Stimulated activated CD8-positive, alpha-beta memory T cell treated with anti-CD3 and anti-CD28 coated beads, Interleukin-4, amount 100 ng/mL, for 4 hours (primary cell): ENCODE measurements at places on chromosomes 4 and X.

GRCh38 chr4:123419885-123420755 lies 23.5 kb downstream of the SPRY1 start:
- DNase-seq, result no peak

GRCh38 chr4:46503739-46504138 lies 113.8 kb upstream of the GABRA2 start:
- DNase-seq, result no peak

DNA sequence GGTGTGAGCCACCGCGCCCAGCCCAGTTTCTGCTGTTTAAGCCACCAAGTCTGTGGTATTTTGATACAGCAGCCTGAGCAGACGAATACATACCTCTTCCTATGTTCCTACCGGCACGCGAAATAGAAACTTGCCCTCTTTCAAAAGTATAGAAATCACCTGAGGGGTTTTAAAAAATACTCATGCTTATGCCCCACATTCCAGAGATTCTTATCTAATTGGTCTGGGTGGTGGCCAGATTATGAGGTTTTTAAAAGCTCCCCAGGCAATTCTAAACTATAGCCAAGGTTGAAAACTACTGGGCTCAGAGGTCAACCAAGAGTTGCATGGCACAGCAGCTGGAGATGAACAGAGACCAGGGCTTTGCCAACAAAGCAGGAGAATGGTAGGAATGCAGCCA lies 24.9 kb upstream of the HUWE1 start:
- DNase-seq, result no peak

GRCh38 chr4:158948071-158948470 lies 154.8 kb upstream of the RAPGEF2 start:
- DNase-seq, result no peak

GRCh38 chrX:41518841-41519220 lies 71.7 kb downstream of the NYX start:
- no peak for DNase-seq

DNA sequence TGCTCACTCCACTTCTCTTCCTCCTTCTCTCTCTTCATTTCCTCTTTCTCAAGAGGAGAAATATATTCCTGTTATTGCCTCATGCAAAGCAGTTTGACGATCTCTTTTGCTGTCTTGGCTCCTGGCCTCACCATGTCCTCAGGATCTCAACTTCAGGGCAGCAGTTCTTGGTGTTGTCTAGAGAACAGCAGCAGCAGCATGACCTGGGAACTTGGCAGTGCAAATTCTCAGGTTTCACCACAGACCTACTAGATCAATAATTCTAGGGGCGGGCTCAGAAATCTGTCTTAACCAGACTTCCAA lies 193.4 kb upstream of the EDNRA start:
- no peak for DNase-seq

DNA sequence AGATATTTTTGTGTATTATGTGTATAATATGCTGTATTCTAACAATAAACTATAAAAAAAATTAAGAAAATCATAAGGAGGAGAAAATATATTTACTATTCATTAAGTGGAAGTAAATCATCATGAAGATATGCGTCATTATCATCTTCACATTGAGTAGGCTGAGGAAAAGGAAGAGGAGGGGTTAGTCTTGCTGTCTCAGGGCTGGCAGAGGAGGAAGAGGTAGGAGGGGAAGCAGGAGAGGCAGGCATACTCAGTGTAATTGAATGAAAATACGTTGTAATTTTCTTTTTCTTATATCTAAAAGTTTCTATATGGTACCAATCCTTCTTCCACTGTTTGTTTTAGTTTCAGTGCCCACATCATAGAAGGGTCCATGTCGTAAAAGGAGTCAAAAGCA lies 9.8 kb upstream of the TMEM185A start:
- no peak for DNase-seq

DNA sequence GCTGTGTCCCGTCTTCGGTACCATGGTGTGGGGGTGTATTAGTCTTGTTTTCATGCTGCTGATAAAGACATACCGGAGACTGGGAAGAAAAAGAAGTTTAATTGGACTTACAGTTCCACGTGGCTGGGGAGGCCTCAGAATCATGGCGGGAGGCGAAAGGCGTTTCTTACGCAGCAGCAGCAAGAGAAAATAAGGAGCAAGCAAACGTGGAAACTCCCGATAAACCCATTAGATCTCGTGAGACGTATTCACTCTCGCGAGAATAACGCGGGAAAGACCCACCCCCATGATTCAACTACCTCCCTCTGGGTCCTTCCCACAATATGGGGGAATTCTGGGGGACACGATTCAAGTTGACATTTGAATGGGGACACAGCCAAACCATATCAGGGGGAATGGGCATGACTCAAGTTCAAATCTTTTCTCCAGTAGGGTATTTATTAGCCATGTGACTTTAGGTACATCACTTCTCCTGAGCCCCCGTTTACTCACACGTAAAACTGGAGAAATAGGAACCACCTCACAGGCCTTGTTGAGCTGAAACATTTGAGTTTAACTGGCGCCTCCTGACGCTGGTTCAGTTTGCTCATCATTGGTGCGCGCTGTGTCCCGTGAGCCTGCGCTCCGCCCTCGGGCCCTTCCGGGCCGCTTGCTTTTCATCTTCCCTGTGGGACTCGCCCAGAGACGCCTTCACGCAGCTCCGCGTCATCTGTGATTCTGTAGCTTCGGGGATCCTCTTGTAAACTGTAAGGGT lies 35.5 kb upstream of the FAT1 start:
- no peak for DNase-seq

DNA sequence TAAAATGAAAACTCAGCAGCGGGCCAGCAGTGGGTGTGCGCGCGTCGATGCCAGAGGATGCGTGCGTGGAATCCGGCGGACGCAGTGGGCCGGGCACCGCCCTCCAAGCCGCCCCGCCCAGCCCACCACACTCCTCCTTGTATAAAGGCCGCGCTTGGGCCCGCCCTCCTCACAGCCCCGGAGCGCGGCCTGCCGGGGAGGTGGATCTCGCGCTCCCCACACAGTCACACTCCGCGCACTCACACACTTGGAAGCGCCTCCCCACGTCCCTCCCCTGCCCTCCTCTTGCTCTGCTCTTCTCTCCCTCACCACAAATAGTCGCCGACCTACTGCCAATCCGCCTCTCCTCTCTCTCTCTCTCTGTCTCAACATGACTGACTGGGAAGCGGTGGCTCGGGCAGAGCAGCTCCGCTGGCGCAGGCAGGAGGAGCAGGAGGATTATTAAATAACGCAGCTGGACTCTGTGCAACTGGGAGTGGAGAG lies at the start of gene CCSER1:
Gene CCSER1, plus strand, starts transcription at position 172 of the 483 bp plus-strand sequence.
- DNase-seq, result no peak

GRCh38 chr4:16959305-16959704 lies 60.9 kb upstream of the LDB2 start:
- DNase-seq, result no peak

- no peak for DNase-seq
Observed at GRCh38 chr4:3220476-3221183, 28.3 kb upstream of the MSANTD1 start.

- no peak for DNase-seq
Observed at GRCh38 chr4:110612631-110613269, 10.1 kb downstream of the PITX2 start.
